Breast epithelium (tissue), 4 donors: ENCODE measurements at places on chromosomes 1 and 21.

GRCh38 chr1:152537496-152537895 lies 23.2 kb downstream of the CRCT1 start:
- no peak for DNase-seq

DNA sequence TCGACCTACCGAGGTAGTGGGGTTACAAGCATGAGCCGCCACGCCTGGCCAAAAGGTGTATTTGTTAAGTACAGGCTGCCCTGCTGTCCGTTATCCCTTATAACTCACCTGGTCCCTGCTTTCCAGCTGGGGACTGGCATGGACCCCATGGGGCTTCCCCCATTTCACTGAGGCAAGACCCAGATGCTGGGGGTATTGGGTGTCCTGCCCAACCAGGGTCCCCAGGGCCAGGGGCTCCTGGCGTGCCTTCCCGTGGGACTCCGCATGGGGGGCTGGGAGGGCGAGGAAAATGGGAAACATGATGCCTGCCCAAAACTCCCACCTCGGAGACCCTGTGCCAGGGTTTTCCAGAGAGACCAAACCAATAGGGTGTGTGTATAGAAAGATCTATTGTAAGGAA lies 64.4 kb downstream of the FAAP20 start:
- DNase-seq: no peak

- DNase-seq: no peak
These were observed 54.1 kb downstream of the TAS1R2 start for GRCh38 chr1:18805150-18805879.

- DNase-seq: no peak
These were observed 12.4 kb downstream of the KCNQ4 start for GRCh38 chr1:40795811-40796586.

GRCh38 chr1:20099533-20099932 lies 19.8 kb downstream of the PLA2G2D start:
- DNase-seq: no peak

DNA sequence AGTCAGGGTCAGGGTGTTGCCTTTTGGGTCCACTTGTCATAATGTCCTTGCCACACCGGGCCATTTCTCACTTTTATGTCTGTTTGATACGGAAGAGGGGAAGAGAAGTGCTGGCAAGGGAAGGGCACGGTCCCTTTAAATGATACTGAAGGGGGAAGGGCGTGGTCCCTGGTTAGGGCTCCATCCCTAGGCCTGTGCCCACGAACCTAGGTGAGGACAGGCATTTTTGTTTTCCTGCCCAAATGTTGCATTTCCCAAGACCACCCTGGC lies 25.2 kb downstream of the B3GALT5 start:
- no peak for DNase-seq

GRCh38 chr21:36730291-36731281 lies 31.7 kb downstream of the SIM2 start:
- DNase-seq: no peak
